ENCODE measurements at places on chromosomes 3 and 15.

GRCh38 chr3:38267662-38268061 is 2.0 kb downstream of the SLC22A13 start:
- no peak for DNase-seq

DNA sequence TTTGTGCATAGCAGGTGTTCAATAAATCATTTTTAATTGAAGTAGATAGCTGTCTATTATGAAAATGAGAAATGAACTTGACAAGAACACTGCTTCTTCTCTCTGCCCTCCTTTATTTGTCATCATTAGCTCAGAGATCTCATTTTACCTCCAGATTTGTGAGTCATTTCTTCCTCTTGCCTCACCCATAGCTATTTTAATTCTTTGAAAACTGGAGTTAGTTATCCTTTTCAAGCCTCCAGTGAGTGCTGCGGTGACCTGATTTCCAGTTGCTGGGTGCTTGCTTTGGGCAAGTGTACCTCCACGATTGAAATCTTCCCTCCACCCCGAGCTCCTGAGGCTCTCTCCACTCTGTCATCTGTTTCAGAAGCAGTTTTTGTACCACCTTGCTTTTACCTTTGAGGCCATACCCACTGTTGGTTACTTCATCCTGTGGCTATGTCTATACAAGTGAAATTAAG is 114.6 kb downstream of the NFKBIZ start:
- no peak for DNase-seq

- DNase-seq = no peak
Observed at GRCh38 chr3:40243056-40243455, 66.5 kb upstream of the EIF1B start.

DNA sequence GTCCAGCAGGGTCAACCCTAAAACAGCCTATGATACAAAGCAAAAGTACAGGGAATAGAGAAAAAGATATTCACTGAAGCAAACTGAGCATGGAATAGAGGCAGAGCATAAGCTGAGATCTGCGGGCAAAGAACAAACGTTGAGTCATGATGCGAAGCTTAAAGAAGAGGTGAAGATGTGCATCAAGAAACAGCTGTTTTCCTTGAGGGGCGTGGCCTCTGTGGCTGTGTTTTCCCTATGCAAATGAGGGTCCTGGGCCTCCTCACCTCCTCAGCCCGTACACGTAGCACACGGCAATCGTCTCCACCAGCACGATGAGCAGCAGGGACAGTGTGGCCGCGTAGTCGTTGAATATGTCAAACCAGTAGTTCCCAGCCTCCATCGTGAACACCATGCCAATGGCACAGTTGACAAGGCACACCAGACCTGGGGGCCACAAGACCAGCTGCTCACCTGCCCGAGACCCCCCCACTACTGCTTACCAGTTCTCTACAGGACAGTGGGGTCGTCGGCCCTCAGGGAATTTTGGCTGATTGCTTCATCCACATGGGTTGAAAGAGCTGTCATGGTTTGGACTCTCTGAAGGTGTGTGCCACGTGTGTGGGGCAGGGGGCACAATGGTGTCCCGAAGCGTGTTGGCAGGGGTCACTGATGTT is 33.6 kb downstream of the SLC6A20 start:
- no peak for DNase-seq

GRCh38 chr3:109187390-109187789 is 50.9 kb downstream of the C3orf85 start:
- DNase-seq = no peak
